ENCODE measurements at places on chromosomes 6 and 20.

DNA sequence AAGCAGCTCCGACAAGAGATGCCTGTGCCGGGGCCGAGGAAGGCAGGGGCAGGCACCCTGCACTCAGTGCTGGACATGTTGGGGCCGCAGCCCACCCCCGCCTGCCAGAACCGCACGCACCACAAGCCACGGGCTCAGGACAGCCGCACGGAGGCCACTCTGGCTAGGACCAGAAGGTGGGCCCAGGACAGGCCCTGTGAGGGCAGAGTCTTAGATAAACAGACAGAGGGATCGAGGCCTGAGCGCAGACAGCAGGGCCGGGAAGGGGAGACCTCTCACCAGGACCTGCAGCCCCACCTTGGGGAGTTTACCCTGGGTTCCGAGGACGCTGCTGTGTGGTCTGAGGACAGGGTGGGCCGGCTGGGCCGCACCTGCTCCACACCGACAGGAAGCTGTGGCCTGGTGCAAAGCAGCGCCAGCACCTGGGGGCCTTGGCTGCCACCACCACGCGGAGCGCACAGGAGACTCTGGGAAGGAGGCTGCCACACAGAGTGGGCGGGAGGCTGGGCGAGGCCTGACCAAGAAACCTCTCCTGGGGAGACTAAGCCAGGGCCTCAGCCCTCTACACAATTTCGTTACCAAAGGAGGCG is 32.0 kb downstream of the KCNQ2 start:
- no peak for DNase-seq

DNA sequence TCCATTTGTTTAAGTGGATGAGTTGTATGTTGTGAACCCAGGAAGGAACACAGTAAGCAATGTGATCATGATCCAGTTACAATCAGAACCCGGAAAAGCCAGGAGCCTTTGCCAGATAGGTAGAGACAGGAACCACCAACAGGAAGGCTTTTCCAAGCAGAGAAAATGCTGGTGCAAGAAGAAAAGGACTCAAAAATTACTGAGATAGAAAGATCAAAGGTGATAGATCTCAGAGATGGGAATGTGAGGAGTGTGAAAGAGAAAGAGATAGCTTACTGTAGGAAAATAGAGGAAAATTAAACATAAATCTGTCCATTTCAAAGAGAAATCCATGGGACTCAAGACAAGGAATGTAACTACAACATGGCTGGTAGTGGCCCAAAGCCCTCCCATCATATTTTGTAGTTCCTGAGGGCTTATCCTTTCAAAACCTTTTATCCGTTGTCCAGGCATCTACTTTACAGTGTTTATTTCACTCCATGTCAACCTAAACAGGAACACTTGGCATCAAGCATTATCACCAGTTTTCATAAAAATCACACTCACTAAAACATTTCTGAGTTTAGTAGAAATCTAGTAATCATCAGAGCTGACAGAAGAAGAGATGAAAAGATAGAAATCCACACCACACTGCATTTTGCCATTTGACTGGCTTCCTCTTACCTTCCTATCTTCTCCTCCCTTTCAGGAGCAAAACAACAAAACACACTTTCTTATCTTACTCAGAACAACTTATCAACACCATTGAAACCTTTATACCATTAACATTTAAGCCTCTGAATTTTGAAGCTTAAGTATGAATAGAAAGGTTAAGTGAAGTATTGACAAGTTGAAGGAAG is 44.5 kb upstream of the STXBP5 start:
- DNase-seq = no peak

- DNase-seq = no peak
Measured at GRCh38 chr20:9200196-9200595, 131.3 kb downstream of the PLCB4 start.

GRCh38 chr6:159639721-159640120 is 53.3 kb downstream of the SOD2 start:
- DNase-seq = no peak
